ENCODE measurements at places on chromosomes 2 and 18.

DNA sequence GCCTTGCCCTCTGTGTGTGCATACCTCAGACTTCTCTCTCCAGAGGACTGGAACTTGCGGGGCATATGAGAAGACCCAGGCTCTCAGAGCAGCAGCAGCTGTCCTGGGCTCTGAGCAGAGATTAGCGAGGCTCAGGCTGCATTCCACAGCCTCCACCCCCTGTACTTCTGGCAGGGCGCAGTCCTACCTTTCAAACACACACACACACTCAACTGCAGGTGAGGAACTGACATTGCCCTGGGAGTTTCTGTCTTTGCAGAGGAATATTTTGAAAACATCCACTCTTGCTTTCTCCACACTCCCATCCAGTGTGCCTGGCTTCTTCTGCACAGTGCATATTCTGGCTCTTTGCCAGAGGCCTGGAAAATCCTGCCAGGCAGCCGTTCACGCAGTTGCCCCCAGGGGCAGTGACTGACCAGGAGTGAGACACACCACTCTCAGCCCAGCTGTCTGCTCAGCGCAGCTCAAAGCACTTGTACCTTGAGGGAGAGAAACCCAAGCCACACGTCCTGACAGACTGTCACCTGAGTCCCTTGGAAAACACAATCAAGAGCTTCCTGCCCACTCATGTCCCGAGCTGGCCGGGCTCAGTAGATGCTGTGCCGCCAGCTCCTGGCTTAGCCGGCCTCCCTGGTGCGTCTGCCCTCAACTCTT is 460.8 kb downstream of the RNF144A start:
- DNase-seq, result no peak

DNA sequence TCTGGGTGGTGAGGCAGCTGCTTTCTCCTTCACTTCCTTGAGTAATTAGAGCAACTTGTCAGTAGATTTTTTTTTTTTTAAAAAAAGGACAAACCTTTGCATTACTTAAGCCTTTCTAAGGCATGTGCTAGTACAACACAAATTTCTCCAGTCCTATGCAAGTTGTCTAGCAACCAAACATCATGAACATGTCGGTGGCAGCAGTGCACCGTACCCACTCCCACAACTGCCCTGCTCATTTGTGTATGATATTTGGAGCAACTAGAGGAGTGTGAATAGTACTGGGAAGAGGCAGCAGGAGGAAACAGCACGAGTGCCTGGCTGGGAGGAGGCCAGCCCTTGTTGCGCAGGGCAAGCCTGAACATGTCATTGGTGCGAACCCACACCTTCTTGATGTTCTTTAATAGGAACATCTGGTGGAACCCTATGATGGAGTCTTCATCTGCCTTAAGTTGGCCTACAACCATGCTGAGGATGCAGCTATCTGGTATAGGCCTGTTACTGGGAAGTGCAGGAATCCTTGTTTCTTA is 238.3 kb downstream of the TDRD15 start:
- no peak for DNase-seq

- DNase-seq, result no peak
Observed at GRCh38 chr2:129347486-129348217, 631.8 kb upstream of the RAB6C start.

GRCh38 chr2:73291461-73292315 is 1.7 kb downstream of the EGR4 start:
- no peak for DNase-seq

- no peak for DNase-seq
Observed at GRCh38 chr2:108579623-108580022, 45.4 kb downstream of the LIMS1 start.

GRCh38 chr18:62682371-62682770 is 33.0 kb upstream of the PHLPP1 start:
- no peak for DNase-seq

- no peak for DNase-seq
Observed at GRCh38 chr2:181970160-181970794, 15.4 kb upstream of the PPP1R1C start.

DNA sequence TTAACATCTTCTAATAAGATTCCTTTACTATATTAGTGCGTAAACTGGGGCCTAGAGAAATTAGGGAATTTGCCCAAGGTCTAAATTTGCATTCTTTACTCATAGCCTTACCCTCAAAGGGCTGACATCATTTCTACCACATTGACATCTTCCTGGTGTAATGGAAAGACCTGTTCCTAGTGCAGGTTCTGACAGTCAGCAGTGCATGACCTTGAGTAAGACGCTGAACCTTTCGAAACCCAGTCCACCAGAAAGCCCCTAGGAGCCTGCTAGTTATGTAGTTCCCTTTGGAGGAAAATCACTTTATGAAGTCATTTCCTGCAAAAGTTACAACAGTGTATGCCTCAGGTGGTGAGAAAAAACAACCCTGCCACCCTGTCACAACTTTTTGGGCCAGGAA is 388.3 kb downstream of the TNS1 start:
- no peak for DNase-seq

DNA sequence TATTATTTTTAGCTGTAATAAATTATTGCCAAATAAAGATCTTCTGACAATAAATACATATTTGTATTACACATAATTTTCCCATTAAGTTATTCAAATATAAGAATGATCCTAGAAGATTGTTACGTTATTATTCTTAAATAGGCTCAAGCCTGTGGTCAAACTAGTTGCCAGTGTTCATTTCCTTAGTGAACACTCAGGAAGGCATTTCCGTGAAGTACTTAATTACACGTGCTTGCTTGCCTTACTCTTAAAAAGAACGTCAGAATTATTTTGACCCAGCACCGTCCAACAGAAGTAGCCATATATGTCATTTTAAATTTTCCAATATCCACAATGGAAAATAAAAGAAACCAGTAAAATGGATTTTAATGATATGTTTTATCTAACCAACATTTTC is 249.8 kb downstream of the TXNL1 start:
- DNase-seq, result no peak

DNA sequence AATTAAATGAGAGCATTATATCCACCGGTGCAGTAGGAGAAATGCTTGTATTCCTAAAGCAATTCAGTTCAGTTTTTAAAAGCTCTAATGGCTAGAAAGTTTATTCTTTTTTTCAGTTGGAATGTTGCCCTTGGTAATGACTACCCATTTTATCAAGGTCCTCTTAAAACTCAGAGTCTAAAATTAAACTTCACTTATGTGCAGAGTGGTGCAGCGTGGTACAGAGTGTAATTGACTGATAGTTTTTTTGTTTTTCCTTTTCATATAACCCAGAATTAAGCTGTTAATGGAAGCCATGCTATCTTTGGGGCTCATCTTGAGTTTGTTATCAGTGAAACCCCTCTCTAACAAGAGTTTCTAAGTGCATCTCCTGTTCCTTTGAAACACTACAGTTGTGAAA is 21.4 kb downstream of the NCOA1 start:
- DNase-seq, result no peak

- no peak for DNase-seq
Observed at GRCh38 chr2:1631292-1632001, 112.9 kb downstream of the PXDN start.

DNA sequence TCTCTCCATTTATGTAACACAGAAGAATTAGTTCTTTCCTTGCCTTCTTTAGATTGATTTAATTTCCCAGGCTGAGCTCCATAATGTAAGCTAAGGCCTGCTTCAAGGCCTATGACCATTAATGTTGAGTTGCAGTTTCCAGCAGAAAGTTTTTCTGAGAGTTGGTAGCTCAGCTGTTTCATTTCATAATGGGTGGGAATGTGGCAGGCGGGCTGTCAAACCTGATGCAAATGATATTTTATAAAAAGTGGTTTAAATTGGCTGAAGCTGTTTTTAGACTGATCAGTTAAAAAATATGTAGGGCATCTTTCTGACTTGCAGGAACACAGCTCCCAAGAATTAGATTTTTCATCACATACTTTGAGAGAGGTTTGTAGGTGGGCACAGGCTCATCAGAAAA is 40.4 kb upstream of the FSHR start:
- DNase-seq, result no peak

- no peak for DNase-seq
Observed at GRCh38 chr2:39447266-39448168, 10.4 kb upstream of the MAP4K3 start.

GRCh38 chr2:49175831-49176230 is 21.5 kb upstream of the FSHR start:
- no peak for DNase-seq

GRCh38 chr2:120222186-120223033 is 790 bp downstream of the TMEM185B start:
- DNase-seq, result no peak

DNA sequence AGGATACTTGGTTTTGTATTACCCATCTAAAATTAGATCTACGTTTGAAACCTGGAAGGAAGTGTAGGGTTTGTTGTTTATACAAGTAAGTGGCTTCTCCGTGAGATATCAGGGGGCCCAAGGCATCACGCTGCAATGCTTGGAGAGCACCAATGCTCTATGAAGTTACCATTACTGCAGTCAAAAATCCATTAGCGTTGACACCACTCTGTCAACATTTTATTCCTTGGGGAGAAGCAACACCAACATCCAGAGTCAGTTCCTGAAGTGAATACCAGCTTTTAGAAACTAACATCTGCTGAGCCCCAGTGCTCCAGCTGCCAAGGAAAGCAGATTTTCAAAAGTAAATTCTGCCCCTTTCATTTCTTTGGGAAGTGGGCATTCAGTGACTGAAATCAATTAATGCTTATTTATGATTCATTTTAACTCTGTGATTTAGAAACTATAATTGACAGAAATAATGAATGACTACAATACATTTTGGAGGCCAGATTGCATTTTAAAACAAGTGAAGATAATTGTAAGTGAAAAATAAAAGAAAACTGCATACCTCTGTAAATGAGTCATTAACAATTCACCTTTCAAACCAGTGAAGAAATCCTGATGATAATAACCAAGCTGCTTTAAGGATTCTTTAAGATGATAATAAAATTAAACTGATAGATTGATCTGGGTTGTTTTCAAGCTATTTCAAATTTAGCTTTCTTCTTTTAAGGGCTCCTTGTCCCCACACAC is 30.5 kb downstream of the LRP1B start:
- DNase-seq, result no peak

- no peak for DNase-seq
Observed at GRCh38 chr2:64094663-64095382, 49.4 kb downstream of the PELI1 start.

DNA sequence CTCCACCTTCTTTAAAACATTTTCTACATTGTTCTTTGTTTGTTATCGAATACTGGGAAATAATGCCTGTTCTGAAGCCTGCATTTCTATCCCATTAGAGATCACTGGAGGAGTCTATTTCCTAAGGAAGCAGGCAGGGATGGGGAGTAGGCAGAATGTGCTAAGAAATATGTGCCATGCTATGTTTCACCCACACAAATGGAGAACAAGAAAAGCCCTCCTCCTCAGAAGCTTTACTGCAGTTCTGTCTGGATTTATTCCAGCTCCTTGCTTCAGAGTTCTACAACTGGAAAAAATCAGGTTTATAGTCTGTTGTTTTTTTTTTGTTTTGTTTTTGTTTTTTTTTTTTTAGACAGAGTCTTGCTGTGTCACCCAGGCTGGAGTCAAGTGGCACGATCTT is 825.1 kb downstream of the SLC4A3 start:
- no peak for DNase-seq

DNA sequence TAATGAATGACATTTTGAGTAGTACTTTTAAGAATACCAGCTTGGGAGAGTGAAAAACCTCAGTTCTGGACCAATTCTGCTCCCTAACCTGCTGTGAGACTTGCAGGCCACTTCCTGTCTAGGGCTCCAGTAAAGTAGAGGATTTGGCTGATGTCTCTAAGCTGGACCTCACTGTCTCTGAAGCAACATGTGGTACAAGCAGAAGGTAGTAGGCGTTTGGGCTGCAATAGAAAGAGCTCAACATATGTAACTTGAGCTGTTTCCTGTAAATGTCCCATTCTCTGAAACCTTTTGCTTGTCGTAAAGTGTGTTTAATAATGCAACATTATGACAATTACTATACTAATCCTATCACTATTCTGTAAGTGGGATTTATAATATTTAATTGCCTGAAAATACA is 213.1 kb downstream of the MYO3B start:
- DNase-seq, result no peak

- DNase-seq, result peak; percentile 39
Observed at GRCh38 chr18:47772374-47773248, 157.8 kb downstream of the SMAD2 start.

GRCh38 chr2:19238440-19239060 is 119.9 kb downstream of the OSR1 start:
- no peak for DNase-seq

DNA sequence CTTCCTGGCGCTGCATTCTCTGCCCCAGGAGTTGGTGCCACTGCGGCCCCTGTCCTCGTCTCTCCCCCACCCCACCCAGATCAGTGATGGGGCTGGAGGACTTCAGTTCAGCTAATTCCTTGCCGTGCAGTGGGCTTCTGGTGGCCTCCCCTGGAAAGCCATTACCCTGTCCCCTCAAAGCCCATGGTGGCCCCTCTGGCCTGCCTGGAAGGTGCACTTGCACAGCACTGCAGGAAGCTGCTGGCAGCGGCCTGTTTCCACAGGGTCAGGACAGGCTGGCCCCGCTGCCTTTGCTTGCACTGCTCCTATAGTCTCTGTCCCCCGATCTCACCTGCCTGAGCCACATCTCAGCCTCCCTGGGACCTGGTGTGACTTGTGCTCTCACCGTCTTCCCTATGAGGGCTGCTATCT is 105.1 kb downstream of the USP40 start:
- no peak for DNase-seq

DNA sequence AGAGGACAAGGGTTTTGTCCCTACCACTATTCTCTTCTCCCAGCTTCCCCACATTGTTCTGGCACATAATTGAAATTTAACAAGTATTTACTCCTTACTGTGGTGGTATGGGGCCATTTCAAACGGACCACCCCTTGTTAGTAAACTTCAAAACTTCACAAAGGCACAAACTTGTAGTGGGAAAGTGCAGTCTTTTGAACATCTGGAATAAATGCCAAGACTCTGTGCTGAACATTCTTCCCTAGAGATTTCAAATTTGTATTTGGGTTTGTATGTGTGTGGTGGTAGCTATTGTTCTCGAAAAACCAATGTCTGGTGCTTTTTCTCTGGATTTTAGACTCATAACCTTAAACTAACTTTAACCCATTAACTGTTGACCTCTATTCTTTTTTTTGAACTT is 151.6 kb downstream of the NRP2 start:
- DNase-seq, result no peak

GRCh38 chr2:190402986-190403603 is 5.1 kb upstream of the MFSD6 start:
- DNase-seq, result no peak

DNA sequence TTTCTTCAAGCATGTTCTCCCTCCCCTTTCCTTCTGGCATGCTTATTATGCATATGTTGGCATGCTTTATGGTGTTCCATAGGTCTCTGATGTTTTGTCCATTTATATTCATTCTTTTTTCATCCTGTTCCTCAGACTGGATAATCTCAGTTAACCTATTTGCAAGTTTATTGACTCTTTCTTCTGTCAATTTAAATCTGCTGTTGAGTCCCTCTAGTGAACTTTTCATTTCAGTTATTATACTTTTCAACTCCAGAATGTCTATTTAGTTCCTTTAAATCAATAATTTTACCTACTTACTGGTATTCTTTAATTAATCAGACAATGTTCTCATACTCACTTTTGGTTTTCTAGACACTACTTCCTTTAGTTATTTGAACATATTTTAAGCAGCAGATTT is 101.2 kb downstream of the GALNT14 start:
- DNase-seq, result no peak

- no peak for DNase-seq
Observed at GRCh38 chr2:9313443-9313842, 106.8 kb downstream of the ASAP2 start.

GRCh38 chr2:134372611-134373131 is 118.8 kb downstream of the MGAT5 start:
- DNase-seq, result no peak
